ENCODE measurements at places on chromosomes 13 and 19. TPM values are rescaled to one million over a fixed set of nuclear protein-coding genes. Genes with fewer than 3 reads are reported as not detected.

The FREM2 gene
- 0.03 TPM for total RNA-seq

The RFPL4A gene
- not detected for total RNA-seq

The SULT2B1 gene
- 0.43 TPM for total RNA-seq

The SLC17A7 gene
- 1.8 TPM for total RNA-seq

Measured in Right ventricle myocardium inferior (tissue), 1 donor.